NCI-H1105 treated with DMSO at 0.1 percent for 48 hours (cell line): ENCODE measurements at places on chromosomes 16 and 17.

- DNase-seq: no peak
Measured at GRCh38 chr17:44967026-44967906, 837 bp downstream of the C1QL1 start.

- DNase-seq: no peak
Measured at GRCh38 chr16:48206594-48207242, 37.4 kb upstream of the LONP2 start.

- no peak for DNase-seq
Measured at GRCh38 chr17:65027305-65027704, 29.2 kb downstream of the GNA13 start.

DNA sequence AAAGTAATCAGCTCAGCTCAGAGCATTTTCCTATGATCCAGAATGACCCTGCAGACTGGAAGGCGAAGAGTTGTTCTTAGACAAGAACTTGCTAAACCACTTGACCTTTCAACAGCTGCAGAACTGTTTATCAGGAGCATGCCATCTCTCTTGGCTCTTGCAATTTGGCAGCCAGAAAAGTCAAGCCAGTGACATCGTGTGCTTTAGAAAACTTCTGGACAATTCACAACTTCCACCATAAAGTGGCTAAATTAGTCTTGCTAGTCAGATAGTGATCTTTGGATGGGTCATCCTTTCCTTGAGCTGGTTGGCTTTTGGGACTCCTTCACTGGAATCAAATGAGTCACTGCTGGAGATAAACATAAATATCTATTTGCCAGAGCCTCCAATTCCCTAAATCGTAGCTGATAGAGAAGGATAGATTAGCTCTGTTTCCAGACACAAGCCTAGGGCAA, 146.5 kb downstream of the MAP2K6 start:
- no peak for DNase-seq

GRCh38 chr17:32993977-32994376, 2.3 kb downstream of the SPACA3 start:
- DNase-seq: no peak

GRCh38 chr17:62898239-62898864, 67.7 kb upstream of the TANC2 start:
- DNase-seq: no peak
